Caudate nucleus (tissue), 63 donors: ENCODE measurements at places on chromosomes 5 and 9.

DNA sequence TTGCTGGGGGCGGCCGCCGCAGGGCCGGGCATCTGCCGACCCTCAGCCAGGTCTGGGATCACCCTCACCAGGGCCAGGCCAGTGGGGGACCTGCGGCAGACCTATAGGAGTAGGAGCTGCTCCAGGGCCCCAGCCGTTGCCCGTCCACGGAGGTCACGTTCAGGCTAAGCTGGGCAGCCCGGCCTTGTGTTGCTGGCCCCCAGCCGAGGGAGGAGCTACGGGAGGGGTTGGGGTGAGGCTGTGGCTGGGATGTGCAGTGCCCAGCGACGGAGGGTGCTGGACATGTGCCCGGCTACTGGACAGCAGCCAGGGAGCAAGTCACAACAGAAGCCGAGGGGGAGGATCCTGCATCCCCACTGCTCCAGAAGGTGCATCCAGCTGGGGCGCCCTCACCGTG lies 39.6 kb upstream of the SLC6A19 start:
- peak; percentile 8 for DNase-seq

- DNase-seq: no peak
Measured at GRCh38 chr9:93206576-93207155, 22.7 kb downstream of the WNK2 start.

DNA sequence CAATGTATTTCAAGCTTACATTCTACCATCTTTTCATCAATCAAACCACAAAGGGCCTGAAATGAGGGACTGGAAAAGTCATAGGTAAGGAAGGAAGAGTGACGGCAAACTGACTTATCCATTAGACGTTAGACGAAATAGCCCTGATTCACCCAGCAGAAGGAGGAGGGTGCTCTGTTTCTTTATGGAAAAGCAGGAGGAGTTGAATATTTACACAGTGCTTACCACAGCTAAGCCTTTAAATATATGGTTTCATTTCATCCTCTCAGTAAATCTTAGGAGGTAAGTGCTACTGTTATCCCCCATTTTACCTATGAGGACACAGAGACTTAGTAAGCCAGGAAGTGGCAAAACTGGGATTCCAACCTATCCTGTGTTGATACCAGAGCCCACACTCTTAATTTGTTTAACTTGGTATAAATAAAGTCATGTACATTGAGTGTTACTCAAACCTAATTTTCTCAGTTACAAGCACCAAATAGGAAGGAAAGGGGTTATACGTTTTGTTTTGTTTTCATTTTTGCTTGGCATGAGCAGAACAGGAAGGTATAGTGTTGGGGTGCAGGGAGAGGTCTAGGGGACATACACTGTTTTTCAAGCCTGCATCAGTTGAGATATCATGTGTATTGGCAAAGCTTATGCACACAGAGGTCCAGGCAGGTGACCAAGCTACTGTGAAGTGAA lies 98.1 kb upstream of the IFNK start:
- DNase-seq: no peak

- no peak for DNase-seq
Measured at GRCh38 chr5:97165726-97166125, 17.3 kb downstream of the RIOK2 start.

DNA sequence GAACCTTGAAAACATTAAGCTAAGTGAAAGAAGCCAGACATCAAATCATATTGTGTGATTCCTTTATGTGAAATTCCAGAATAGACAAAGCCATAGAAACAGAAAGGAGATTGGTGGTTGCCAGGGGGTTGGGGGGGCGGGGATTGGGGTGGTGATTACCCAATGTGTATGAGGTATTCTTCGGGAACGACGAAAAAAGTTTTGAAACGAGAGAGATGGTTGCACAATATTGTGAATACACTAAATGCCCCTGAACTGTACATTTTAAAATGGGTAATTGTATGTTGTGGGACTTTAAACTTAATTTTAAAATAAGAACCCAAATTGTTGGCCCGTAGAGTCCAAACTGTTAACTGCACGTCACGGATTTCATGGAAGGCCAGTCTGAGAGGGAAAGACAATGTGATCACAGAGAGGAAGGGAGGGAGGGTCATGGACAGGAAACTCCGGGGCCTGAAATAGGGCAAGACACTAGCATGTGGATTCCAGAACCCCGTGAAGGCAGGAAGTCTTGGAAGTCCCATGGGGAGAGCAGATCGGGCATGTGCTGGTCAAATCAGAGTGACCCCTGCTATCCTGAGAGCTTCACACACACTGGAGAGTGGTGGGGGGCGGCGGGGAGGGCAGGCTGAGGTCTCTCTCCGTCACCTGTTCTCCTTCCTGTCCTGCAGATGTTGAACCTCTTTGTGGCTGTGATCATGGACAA lies 218.4 kb downstream of the CACNA1B start:
- no peak for DNase-seq

GRCh38 chr9:19163631-19164030 lies 36.3 kb upstream of the PLIN2 start:
- DNase-seq: no peak

- DNase-seq: no peak
Measured at GRCh38 chr5:148880696-148881095, 54.3 kb downstream of the ADRB2 start.

- no peak for DNase-seq
Measured at GRCh38 chr9:33106827-33107621, 30.6 kb upstream of the SMU1 start.

GRCh38 chr9:85040146-85040545 lies 370.6 kb downstream of the NTRK2 start:
- DNase-seq: no peak

GRCh38 chr9:124770359-124771020 lies 621 bp downstream of the NR6A1 start:
- DNase-seq: no peak

DNA sequence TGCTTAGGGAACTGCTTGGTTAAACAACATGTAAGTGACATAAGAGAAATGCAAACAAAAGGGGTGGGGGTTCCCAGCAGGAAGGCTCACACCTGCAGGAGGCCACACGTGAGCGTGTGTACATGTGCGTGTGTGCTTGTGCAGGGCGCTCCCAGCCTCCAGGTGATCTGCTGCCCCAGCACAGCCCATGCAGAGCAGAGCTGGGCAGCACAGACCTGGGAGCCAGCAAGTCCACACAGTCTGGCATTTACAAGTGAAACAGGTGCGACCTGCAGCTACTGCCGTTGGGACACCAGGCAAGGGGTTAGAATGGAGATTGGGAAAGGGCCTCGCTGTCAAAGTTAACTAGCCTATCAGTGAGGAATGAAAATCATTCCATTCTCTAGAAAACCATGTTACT lies 41.8 kb downstream of the GRAMD2B start:
- DNase-seq: no peak

- no peak for DNase-seq
Measured at GRCh38 chr9:100309992-100310391, 42.8 kb downstream of the TEX10 start.

DNA sequence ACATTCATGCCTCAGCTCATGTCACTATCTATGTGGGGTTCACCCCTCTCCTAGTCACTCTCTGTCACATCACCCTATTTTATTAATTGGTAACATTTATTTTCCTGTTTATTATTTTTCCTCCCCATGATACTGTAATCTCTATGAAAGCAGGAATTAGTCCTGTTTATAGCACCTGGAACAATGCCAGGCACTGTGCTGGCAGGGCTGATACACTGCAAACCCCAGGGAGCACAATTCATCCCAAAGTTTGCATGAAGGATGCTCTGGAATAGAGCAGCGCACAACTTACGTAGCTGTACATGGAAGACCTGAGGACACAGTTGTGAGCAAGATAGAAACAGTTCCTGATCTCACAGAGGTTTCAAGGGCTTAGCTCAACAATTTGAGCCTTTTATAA lies 103.2 kb downstream of the NSG2 start:
- no peak for DNase-seq

GRCh38 chr5:56309262-56309826 lies 76.2 kb upstream of the ANKRD55 start:
- no peak for DNase-seq

GRCh38 chr5:173324115-173325001 lies 3.9 kb downstream of the STC2 start:
- DNase-seq: peak; percentile 27

DNA sequence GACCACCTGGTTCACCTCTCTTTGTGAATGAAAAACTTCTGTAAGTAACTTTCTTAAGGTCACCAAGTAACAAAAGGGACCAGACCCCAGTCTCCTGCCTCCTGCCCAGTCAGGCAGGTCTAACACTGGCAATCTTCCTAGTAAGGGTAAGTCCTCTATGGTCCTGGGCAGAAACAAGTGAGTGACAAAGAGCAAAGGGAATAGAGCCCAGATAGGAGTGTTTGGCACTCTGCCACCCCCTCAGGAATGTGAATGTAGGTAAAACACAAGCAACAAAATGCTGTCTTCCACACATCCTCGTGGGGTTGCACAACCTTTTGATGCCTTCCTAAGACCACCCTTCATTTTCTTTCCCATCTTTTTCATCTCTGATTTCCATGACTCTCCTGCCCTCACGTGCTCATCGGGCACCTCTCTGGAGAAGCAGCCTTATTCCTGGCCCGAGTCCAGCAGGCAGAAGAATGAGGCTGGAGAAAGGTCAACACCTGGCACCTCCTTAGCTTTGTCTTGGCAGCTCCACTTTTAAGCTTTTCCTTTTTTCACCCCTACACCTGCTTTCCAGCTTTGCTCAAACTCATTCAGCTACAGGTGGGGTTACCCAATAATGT lies 90.2 kb upstream of the LHFPL2 start:
- DNase-seq: no peak

GRCh38 chr5:141605523-141606277 lies 13.1 kb downstream of the DIAPH1 start:
- no peak for DNase-seq

DNA sequence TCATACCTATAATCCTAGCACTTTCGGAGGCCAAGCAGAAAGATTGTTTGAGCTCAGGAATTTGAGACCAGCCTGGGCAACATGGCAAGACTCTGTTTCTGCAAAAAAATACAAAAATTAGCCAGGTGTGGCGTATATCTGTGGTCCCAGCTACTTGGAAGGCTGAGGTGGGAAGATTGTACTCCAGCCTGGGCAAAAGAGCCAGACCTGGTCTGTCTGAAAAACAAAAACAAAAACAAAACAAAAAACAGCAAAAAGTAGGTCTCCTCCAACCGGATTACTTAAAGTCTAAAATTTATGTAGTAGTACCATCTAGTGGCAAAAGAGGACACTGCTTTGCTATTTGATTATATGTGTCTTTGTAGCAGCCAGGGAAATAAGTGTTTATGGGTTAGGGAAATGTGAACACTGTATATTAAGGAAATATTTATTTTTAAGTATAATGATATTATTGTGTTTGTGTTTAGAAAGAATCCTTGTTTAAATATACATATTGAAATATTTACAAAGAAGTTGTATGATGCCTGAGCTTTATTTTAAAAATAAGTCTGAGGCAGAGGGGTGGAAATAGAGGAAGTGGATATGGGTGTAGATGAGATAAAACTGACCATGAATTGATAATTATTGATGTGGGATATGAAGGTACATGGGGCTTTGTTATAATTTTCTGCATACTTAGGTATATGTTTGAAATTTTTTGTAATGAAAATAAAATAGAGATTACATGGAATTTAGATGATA lies 20.0 kb downstream of the APC start:
- no peak for DNase-seq

- DNase-seq: no peak
Measured at GRCh38 chr9:127113191-127113972, 9.1 kb downstream of the ANGPTL2 start.

DNA sequence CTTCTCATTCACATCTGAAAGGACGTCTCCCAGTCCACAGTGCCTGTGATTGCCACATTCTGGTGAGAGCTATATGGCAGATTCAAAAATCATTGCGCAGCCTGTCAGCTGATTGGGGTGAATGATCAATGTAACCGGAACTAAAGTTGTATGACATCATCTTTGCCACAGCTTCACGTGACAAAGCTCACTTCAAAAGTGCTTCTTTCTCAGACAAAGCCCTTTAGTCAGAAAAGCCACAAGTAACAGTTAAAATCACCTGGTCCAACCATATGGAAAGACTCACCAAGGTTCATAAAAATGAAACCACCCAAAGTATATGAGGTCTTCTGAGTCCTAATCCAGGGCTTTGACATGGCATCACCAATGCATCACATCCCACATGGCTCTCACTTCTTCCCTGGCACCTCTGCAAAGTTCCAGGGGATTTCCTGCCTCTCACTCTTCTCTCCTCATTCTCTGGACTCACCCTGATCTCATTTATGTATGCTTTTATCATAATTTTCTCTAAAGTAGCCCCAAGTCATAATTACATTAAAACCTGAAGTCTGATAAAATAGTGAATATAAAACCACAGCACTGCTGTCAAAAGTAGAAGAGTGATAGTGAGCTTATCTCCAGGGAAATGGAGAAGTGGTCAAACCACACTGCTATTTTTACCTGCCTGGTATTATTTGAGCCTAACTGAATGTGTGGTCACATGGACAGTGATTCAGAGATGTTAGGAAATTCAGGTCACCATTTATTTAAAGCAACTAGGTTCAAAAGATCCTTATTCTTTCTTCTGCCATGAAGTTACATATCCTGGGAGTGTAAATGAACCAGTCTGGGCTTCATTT lies 193.1 kb upstream of the PTGER4 start:
- DNase-seq: no peak

- no peak for DNase-seq
Measured at GRCh38 chr5:139245637-139246339, 47.6 kb upstream of the SIL1 start.

GRCh38 chr9:131402073-131402472 lies 8.2 kb downstream of the PRRC2B start:
- no peak for DNase-seq

DNA sequence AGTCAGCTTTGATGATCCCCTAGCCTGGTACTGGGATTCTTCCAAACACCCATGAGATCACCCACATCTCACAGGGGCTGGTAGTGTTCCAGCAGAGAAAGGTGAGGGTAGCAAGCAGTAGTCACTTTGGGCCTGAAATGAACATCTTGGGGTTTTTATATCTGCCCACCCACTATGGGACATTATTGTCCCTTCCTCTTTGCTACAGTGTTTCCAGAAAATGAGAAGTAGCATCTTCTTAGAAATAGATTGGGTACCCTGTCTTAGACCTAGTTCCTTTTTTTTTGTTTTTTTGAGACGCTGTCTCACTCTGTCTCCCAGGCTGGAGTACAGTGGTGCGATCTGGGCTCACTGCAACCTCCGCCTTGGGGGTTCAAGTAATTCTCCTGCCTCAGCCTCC lies 249.2 kb upstream of the ANKRD55 start:
- no peak for DNase-seq

- no peak for DNase-seq
Measured at GRCh38 chr5:178312880-178313282, 80.3 kb upstream of the PHYKPL start.

DNA sequence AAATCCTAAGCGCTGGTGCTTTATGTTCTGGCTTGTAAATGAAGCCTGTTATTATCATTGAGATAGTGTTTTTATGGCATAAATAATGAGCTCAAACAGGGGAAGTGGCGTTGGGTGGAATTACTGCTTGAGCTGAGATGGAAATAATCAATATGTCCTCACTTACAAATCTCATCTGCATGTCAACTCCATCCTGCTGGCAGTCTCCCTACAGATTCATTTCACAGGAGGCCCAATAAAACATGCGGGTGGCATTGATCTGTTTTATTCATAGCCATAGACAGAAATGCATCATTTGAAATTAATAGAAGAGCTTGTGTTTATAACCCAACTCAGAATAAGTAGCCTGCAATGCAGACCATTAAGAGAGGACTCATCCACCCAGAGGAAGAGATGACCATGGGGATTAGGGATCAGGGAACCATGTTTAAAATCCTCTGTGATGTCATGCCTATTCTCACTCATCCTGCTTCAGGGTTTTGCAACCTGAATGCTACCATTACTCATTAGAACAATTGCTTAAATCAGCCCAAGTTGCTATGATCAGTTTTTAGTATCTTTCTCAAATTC lies 680.4 kb downstream of the TLR4 start:
- DNase-seq: no peak
